ENCODE measurements at places on chromosomes 6 and 20.
A peak's percentile ranks its signal among the peaks of the same experiment; 100 is the strongest.

GRCh38 chr6:126475449-126475848 lies 135.5 kb downstream of the CENPW start:
- DNase-seq: no peak

DNA sequence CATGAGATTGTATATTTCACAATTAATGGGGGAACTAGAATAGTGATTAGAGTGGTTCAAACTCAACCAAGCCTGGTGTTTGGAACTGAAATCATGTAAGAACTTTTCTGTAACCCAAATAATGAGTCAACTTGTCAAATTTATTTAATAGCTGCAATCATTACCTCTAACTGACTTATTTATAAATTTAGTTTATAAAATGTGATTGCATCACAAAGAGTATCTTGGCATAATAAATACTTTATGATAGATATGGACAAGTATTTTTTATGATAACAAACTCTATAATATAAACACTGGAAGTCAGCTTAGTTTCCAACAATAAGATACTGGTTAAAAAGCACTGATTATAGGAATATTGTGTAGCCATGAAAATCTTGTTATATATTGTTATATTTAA lies 319.1 kb downstream of the RIMS1 start:
- no peak for DNase-seq

GRCh38 chr6:132063204-132063603 lies 112.0 kb upstream of the CCN2 start:
- DNase-seq: no peak

DNA sequence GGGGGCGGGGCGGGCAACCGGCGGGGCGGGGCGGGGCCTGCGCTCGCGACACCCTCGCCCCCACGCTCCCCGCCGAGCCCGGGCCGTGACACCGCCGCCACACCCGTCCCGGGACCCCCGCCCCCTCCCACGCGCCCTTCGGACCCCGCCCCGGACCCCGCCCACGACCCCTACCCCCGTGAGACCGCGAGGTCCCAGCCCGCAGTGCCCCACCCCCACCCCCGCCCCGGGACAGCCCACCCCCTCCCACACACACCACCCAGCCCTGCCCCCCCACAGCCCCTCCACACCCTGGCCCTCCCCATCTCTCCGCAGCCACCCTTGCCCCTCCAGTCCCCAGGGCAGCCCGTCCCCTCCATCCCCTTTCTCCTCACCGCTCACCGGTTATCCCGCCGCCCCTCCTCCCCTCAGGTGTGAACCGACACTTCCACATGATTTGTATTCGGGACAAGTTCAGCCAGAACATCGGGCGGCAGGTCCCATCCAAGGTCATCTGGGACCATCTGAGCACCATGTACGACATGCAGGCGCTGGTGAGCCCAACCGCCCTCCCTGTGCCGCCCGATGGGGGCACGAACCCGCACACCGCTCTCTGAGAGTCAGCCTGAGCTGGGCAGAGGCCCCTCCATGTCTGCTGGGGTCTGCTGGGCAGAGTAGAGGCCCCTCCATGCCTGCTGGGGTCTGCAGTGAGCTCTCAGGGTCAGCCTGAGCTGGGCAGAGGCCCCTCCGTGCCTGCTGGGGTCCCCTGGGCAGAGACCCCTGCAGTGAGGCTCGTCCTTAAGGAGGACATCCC lies 622 bp downstream of the MRGBP start:
- no peak for DNase-seq

DNA sequence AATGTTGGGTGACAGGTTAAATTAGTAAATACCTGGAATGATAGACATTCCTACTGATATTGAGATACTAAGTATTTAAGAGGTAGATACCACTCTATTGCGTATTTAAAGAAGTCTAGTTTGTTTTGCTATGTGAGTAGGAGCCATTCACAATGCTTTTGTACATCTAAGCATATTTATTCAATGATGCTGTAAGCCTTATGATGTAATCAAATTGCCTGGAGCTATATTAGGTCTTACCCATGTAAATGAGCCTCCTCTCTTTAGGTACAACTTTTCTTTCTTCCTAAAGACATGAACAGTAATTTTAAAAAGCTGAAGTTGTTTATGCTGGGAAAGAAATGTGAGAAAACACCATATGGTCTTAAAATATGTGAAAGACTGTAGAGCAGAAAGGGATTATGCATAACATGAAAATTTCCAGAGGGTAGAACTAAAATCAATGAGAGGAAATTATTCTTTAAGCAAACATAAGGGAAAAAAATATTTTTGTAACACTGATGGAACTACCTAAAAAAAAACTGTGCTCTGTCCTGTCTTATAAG lies 526.7 kb downstream of the EPHA7 start:
- DNase-seq: no peak

GRCh38 chr6:83411731-83412130 lies 19.1 kb downstream of the ME1 start:
- DNase-seq: no peak

GRCh38 chr6:41779336-41779735 lies 364 bp downstream of the FRS3 start:
- peak; percentile 24 for DNase-seq

GRCh38 chr20:20085071-20085470 lies 32.7 kb downstream of the CFAP61 start:
- DNase-seq: no peak

Data from HuH-7 (cell line).